Activated CD4-positive, alpha-beta T cell treated with anti-CD3 and anti-CD28 coated beads, Interleukin-2, amount 50 U/mL, for 24 hours (primary cell): ENCODE measurements at places on chromosomes 1 and 21.

GRCh38 chr1:81068726-81069125 is 732.0 kb upstream of the ADGRL2 start:
- DNase-seq: no peak

DNA sequence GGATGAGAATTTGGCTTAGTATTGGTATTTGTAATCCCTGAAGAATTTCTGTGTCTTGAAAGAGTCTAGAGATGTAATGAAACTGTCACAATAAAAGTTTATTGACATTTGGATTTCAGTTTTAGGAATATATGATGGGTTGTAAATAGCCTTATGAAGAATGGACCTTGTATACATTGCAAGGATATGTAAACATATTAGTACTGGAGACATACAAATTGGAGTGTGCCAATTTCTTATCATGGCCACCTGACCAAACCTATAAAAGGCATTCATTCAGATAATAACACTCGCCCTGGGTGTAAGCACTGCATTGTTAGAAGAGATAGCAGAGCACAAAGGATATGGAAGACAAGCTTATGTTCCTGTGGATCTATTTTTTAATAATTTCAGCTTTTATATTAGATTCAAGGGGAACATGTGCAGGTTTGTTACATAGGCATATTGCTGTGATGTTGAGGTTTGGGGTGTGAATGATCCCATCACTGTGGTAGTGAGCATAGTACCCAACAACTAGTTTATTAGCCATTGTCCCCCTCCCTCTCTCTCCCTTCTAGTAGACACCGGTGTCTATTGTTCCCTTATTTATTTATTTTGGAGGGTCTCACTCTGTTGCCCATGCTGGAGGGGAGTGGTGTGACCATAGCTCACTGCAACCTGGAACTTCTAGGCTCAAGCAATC is 8.6 kb downstream of the S1PR1 start:
- no peak for DNase-seq

DNA sequence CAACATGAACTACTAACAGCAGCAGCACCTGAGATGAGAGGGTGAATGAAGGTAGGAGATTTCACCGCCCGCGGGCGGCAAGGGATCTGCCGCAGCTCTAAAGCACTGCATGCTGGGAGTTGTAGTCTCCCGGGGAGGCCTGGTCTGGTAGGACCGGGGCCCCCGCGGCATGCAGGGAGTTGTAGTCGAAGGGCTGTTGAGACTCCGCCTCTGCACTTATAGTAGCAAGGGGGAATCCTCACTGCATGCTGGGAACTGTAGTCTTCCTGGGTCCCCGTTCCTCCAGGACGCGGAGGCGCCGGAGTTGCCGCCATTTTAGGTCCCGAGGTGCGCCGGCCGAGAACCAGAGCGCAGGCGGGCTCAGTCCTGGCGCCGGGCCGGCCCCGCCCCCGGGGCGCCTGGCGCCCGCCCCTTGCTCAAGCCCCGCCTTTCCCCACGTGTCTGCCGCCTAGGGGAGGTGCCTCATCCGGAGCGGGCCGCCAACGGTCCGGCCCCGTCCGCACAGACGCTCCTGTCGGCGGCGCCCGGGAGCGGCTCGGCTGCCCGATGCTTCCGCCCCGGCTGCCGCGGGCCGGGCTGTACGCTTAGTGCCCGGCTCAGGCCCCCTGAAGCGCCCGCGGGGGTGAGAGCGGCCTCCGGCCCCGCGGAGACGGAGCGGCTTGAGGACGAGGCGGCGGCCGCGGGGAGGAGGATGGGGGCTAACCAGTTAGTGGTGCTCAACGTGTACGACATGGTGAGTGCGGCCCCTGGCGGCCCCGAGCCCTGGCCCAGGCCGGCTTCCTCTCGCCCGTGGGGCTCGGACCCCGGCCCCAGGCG is at the start of gene DESI2:
TSS of gene DESI2 (plus strand) at position 504 of the 816 bp plus-strand sequence. CDS start at position 692, 188 bp downstream.
- peak; percentile 92 for DNase-seq

- DNase-seq: no peak
Measured at GRCh38 chr1:42046761-42047507, 106.3 kb upstream of the GUCA2B start.

DNA sequence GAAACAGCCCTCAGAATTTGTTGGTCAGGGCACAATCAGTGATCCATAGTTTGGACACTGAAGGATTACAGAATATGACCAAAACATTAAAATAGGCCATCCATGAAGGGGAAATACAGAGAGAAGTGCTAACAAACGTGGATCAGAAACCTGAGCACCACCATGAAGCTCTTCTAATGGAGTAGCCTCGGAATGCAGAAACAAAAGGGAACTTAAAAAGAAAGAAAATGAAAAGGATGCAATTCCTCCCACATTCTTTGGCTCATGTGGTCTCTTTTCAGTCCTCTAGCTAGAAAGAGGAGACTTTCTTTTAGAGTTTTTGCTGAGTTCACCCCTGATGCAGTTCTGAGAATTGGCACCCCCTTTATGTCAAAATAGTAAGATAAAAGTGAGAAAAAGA is 989.8 kb upstream of the B3GALT2 start:
- DNase-seq: no peak

DNA sequence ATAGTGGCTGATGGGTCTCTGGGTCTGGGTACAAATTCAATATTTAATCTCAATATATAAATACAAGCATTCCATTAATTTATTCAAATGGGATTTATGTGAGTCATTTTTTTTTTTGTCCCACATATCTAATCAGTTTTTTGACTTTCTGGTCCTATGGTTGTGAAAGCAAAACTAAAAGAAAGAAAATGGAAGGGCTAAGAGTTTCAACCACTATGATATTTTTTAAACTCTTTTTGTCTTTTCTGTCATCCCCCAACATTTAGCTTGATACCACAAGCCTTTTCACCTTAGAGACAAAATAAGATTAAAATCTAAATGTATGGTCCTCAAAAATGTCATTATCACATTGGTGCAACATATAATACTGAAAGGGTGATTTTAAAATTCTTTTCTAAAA is 602.7 kb upstream of the CHRM3 start:
- DNase-seq: no peak

GRCh38 chr1:4319496-4319895 is 334.9 kb upstream of the AJAP1 start:
- no peak for DNase-seq

GRCh38 chr1:81670286-81670685 is 130.4 kb upstream of the ADGRL2 start:
- no peak for DNase-seq

- no peak for DNase-seq
Measured at GRCh38 chr1:115757326-115757725, 11.2 kb downstream of the CASQ2 start.

- no peak for DNase-seq
Measured at GRCh38 chr1:217569021-217569420, 61.9 kb downstream of the GPATCH2 start.

DNA sequence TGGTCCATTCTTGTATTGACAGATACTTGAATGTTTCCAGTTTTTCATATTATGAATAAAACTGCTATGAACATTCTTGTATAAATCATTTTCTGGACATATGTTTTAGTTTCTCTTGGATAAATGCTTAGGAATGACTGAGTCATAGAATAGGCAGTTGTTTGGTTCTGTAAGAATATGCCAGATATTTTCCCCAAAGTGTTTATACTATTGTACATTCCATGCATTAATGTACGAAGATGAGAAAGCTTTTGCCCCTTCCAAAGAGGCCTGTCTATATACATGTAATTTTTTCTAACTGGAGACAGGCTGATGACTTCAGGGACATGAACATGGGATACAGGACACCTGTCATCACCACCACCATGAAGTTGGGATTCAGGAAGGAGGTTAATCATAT is 11.3 kb downstream of the NBPF3 start:
- DNase-seq: no peak

DNA sequence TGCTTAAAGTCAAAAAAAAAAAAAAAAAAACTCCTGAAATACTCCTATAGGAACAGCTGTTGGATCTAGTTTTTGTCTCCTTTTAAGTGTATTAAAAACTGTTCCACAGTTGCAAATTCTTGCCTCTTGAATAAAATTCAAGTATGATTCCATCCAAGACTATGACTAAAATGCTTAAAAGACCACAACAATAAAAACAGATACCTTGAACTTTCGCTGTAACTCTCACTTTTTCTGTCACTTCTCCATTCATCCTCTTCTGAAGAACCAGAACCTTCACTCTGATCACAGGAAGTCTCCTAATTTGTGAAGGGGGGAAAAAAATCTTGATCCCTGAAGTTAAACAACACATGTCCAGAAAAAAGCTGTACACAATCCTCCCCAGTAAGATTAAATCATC is 55.0 kb upstream of the PSMG1 start:
- no peak for DNase-seq

DNA sequence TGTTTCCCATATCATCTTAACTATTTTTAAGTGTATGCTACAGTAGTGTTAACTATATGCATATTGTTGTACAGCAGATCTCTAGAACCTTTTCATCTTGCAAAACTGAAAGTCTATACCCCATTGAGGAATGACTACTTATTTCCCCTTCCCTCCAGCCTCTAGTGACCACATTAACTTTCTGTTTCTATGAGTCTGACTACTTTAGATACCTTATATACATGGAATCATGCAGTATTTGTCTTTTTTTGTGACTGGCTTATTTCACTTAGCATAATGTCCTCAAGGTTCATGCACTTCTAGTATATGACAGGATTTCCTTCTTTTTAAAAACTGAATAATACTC is 96.5 kb upstream of the BTG3 start:
- DNase-seq: no peak

DNA sequence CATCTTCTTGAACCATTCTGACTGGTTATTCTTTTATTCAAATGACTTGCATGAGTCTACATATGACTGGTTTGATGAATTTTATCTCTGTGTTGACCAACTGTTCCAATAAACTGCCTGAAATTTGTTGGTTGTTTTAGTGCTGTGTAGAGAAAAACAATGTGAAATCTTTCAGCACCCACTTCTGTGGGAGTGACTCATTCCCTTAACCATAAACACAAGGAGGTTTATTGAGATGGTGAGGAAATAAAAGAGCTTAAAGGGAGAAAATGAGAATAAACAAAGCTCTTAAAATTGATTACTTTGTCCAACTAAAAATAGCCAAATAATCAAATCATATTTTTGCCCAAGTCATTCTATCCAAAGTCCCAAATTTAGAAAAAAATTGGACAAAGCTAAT is 341.1 kb downstream of the TGFB2 start:
- DNase-seq: no peak

GRCh38 chr21:38228537-38228936 is 28.3 kb upstream of the KCNJ15 start:
- DNase-seq: no peak

- DNase-seq: no peak
Measured at GRCh38 chr1:15739745-15740144, 2.6 kb upstream of the TMEM82 start.

- no peak for DNase-seq
Measured at GRCh38 chr1:48109390-48110013, 112.3 kb upstream of the TRABD2B start.

DNA sequence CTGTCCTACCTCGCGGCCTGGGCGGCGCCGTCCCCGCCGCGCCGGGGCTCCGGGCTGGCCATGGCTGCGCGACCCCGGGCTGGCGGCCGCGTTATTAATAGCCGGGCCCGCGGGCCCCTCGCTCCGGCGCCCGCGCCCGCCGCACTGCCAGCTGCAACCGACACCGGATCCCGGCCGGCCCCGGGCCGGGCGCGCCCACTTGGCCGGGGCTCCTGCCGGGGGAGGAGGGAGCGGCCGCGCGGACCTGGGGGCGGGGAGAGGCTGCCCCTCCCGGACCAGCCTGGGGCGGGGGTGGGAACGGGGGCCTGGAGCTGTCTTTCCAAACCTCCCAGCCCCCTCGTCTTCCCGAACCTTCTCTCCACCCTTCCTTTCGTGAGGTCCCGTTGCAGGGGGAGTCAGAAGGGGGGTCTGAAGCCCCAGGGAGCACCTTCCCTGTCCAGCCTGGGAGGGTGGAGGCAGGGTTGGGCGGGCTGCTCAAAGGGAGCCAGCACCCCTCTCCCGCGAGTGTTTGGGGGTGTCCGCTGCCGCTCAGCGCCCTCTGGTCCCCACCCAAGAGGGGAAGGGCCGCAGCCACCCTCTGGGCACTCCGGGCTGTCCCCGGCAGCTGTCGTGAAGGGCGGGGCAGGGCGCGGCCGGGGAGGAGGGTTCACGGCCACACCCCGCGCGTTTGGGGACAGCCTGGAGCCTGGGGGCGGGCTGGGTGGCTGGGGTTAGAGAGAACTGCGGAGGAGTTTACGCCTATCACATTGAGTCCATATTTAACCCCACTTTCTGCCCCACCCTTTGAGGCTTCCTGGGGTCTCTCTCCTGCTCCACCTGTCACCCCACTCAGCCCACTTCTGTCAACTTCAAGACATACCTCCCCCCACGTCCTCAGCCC is at the start of gene SYNC:
TSS of gene SYNC (minus strand) at position 172 of the 880 bp plus-strand sequence. CDS start at position 62, 110 bp downstream.
- no peak for DNase-seq

- no peak for DNase-seq
Measured at GRCh38 chr1:41819069-41819468, 99.7 kb downstream of the HIVEP3 start.

- no peak for DNase-seq
Measured at GRCh38 chr1:33018112-33018511, 18.6 kb downstream of the AK2 start.

- DNase-seq: no peak
Measured at GRCh38 chr21:33916200-33916567, 580 bp upstream of the ATP5PO start.

DNA sequence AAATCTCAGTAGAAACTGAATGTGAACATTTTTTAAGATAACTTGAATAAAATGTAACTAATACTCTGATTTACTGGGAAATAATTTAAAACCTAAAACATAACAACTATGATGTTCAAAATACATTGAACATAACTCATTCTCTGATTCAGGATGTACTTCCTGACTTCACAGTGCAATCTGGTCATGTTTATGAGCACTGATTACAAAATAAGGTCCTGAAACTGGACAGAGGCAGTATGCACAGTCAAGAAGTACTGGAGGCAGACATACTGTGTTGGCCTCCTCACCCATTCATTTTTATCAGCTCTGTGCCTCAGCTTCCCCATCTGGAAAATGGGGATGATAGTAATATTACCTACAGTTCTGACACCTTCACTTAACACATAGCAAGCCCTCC is 651.3 kb downstream of the PTPRC start:
- DNase-seq: no peak

- DNase-seq: no peak
Measured at GRCh38 chr1:89451011-89451410, 73.6 kb upstream of the LRRC8B start.

GRCh38 chr1:226973898-226974543 is 33.9 kb downstream of the COQ8A start:
- DNase-seq: no peak

- DNase-seq: no peak
Measured at GRCh38 chr1:117735045-117735992, 129.5 kb downstream of the TENT5C start.

GRCh38 chr1:226128487-226129075 is 58.0 kb downstream of the ACBD3 start:
- DNase-seq: no peak

DNA sequence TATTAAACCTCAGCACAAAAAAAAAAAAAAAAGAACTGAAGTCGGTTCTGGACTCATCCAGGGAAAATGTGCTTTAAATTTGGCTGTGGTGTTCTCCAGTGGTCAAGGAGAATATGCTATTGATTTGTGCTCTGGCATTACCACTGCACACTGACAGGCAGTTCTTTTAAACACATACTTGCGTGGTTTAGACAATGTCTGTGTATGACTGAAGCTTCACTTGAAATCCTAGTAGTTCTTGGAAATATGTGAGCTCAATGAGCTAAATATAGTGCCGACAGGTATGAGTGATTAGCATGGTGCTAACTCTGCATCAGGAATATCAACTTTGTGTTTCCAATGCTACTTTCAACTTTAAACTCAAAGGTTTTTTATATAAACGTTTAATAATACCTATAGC is 415.6 kb downstream of the SMYD3 start:
- no peak for DNase-seq

GRCh38 chr1:215263636-215264035 is 181.1 kb downstream of the KCNK2 start:
- DNase-seq: no peak
